ENCODE measurements at places on chromosomes 16 and 17.
A peak's percentile ranks its signal among the peaks of the same experiment; 100 is the strongest.

GRCh38 chr17:27471321-27472269, 15.3 kb downstream of the KSR1 start:
- DNase-seq, result no peak

DNA sequence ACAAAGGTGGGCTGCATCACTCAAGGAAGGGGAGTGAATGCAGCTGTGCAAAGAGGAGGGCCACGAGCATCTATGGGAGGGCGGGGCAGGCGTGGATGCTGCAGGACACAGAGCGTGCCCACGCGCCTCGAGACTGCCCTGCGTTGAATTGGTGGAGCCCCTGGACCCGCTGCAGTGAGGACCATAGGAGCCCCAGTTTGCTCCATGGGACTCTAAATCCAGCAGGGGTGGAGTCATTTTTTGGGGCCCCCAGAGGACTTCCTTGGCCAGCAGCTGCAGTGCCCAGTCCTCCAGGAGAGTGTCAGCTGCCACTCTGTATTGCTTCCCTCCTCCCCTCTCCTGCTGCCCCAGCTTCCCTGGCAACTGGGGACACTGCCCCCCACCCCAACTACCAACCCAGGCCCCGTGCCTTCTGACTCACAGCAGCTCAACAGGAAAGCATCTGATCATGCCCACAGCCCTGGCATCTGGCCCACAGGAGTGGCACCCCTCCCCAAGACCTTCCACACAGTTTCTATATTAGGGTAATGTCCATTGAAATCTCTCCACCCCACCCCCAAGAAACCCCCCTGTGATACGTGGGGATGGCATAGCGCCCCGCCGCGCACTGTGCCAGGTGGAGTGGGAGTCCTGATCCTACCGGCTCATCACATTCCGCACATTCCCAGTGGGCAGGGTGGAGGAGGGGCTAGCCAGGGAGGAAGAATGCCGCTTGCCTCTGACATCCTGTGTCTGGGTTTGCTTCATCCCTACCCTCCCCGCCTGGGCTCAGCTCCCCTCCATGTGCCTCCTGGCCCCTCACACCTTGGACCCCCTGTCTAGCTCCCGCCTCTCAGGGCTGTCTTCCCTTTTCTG, 27.8 kb upstream of the ITGA3 start:
- peak; percentile 48 for DNase-seq

DNA sequence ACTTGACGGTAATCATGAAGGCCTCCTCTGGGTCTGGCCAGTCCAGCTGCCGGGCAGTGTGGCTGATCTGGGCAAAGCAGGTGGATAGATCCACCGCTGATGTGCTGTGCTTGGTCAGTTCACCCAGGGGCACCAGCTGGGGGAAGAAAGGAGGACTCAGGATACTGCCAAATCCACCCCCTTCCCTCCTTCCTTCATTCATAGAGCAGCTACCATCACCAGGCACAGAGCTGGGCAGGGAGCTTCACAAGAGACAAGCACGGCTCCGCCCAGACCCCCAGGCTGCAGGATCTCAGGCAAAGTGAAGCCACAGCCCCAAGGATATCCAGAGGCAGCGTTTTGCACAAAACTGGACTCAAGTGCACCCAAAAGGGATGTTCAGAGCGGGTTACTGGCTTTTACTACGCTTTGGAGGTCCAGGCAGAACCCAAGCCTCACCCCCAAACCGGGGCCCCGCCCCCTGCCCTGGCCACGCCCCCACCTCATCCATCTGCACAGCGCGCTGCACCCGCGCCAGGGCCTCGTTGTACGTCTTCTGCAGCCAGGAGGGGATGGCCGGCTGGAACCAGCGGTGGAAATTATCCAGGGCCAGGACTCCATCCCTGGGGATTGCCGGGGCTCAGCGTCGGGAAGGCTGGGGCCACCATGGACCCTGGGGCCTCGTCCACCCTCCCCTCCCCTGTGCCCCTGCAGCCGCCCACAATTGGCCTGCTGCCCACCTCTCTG, 9.1 kb downstream of the UNC13D start:
- DNase-seq, result no peak

DNA sequence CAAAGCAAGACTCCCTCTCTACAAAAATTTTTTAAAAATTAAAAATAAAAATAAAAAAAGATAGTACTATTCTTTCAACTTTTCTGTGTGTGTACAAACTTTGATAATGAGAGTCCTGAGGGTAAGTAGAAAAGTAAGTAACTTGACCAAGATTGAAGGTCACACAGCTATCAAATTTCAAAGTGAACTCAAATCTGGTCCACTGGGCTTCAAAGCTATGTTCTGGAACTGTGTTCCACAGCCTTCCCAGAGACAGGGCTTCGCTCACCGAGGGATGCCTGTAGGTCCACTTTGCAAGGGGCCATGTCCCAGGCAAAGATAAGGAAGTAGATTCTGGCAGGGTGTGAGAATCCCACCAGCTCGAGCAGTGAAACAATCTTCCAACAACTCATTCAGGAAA, 56.3 kb upstream of the TNRC6A start:
- no peak for DNase-seq

GRCh38 chr17:80441133-80441578, 26.2 kb downstream of the ENDOV start:
- DNase-seq, result peak; percentile 63

DNA sequence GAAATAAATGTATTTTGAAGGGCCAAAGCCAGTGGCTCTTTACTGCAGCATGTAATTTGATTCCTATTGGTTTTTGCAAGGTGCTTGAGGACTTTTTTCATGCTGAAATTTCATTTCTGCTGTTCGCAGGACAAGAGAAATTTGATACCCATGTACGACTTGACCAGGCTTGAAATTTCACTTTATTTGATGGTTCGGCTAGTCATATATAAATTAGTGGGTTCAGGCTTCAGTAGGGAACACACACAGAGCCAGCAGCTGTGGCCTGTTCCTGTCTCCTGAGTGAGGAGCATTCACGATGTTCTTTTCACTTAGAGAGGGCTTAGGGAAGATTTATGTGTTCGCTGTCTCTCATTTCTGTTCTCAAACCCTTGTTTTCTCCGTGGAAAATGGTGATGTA, 258.4 kb upstream of the CACNG5 start:
- DNase-seq, result no peak

Measured in suppressor macrophage treated with lipopolysaccharide for 1 hour (primary cell).